GM19239 (cell line): ENCODE measurements at places on chromosomes 4 and X.

DNA sequence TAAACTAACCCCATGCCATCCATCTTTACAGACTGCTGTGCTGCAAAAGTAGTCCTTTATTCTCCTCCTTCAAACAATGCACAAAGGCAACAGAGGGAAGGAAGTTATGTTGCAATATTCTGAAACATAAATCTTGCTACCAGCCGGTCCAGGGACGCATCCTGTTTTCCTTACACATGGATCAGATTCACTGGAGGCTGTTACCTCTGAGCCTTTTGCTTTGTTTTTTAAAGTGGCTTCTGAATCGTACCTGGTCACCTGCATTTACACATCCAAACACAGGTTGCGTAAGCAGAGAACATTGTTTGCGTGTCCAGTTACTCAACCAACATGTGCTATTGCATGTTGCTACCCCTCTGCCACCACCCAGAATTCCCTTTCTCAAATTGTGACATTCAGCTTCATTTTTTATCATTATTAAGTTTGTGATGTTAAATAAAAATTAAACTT lies 8.8 kb downstream of the PPARGC1A start:
- no peak for DNase-seq

- DNase-seq: no peak
These were observed 434.2 kb downstream of the PPARGC1A start for GRCh38 chr4:23455456-23456158.

GRCh38 chr4:89000844-89001360 lies 56.1 kb downstream of the FAM13A start:
- no peak for DNase-seq

GRCh38 chrX:36957425-36958328 lies 50.5 kb upstream of the FAM47C start:
- no peak for DNase-seq

- DNase-seq: no peak
These were observed 64.1 kb upstream of the UXT start for GRCh38 chrX:47723083-47723482.

DNA sequence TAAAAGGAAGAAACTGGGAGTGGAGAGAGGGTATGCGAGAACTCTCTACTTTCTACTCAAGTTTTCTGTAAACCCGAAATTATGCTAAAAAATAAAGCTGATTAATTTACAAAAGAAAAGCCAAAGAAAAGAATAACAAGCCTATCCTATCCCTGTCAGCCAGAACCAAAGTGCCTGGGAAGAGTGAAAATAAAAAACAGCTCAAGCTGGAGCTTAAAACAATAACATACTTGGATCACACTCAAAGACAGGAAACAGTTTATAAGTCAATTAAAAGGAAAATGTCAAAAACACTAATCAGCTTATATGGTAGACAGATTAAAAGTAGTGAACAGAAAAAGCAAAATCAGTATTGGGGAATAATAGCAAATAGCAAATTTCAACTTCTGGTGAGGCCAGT lies 139.4 kb downstream of the FRYL start:
- no peak for DNase-seq

GRCh38 chr4:183407128-183407585 lies 37.3 kb upstream of the CDKN2AIP start:
- peak; percentile 82 for DNase-seq

GRCh38 chr4:165331823-165332222 lies 4.4 kb downstream of the MSMO1 start:
- DNase-seq: no peak

DNA sequence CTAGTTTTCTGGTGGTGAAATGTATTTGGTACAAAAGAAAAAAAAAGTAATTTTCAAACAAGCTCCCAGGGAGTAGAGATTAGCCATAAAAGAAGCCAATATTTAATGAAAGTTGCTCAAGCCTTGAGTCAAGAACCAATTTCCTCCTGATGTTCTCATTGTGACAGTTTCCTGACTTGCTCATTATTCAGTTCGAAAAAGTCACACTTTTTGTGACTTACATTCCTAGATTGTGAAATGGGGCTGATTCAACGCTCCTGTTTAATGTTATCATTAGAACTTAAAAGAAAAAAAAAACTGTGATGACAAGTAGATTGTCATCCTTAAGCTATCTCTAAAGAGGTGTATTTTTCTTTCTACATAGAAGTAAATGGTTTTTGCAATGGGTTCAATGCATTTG lies 122.6 kb upstream of the BMPR1B start:
- DNase-seq: no peak

DNA sequence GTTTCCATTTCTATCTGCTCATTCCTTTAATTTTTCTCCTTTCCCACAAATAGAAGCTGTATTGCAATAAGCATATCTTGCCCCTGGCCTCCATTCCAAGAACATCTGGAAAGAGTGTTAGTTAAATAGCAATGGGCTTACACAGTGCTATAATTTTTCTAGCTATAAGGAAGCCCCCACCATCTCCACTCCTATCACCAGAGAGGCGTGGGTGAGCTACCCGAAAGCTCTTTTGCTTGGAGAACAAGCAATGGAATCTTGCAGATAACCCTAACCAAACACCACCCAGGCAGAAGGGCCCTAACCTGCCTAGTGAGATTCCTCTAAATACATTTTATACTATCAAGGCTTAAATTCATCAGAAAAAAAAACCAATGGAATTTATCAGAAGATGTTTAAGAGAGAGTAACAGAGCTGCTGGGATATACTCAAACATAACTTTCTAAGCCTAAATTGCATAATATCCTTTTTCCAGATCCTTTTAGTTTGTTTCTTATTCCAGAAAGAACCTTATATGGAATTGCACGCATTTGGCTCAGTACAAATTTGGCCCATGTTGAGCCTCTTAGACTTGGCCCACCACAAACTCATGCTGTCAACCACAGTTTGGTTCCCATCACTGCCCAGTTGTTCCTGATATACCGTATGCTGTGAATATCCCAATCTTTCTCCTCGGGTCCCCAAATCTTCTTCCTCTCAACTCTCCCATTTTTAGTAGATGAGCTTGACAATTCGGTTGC lies 91.6 kb upstream of the PLAC1 start:
- no peak for DNase-seq

DNA sequence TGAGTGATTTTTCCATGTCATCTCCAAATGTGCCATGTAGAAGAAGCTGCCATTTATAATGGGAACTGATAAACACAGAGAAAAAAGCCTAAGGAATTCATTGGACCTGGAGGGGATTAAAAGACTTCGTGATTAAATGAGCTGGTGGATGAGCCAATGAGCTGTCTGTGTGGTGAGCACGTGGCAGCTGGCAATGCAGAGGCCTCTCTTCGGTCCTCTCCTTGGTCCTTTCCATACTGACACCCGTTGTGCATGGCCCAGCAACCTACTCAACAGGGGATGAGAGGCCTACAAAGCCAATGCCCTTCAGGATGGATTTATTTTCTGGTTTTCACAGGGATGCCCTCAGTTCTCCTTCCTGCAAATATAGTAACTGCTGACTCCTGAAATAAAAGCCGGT lies 87.7 kb upstream of the STS start:
- DNase-seq: no peak

DNA sequence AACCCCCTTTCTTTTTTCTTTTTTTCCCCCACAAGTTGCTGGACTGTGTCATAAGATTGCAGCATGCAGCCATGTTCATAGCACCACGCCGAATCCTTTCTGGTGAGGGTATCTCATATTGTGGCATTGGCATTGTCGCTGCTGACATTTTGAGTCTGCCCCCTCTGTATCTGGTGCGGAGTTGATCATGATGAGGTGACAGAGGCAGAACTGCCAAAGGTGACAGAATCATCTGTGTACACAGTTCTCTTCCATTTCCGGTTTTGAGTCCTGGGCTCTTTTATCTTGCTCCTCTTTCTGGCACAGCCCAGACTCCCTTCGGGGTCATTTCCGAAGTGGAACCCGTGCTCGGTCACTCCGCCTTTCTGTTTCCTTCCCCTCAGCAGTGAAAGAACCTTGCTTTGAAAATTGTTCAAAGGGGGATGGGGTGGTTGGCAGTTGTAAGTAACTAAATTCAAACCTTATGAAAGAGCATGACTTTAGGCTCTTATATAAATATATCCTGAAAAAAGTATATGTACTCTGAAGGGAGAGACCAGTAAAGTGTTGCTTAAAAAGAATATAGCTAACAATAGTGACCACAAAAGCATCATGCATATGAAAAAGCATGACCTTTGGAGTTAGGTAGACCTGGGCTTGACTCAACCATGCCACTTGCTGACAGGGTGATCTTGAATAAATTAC lies 55.0 kb upstream of the BMP2K start:
- peak; percentile 38 for DNase-seq

DNA sequence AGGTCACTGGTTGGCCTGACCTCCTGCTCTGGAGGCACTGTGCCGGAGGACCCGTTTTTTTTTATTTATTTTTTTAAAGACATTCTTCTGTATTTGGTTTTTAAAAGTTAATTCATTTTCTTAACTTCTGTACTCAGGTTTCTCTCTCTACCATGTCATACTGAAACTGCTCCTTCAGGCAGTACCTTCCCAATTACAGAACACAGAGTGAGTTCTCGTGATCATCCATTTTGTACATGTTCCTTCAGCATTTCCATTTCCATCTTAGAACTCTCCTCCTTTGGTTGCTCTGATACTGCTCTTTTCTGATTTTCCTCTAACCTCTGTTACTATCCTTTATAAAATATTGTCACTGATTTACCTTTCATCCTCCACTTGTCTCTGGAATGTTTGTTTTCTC lies 17.9 kb downstream of the UBE2K start:
- DNase-seq: no peak

DNA sequence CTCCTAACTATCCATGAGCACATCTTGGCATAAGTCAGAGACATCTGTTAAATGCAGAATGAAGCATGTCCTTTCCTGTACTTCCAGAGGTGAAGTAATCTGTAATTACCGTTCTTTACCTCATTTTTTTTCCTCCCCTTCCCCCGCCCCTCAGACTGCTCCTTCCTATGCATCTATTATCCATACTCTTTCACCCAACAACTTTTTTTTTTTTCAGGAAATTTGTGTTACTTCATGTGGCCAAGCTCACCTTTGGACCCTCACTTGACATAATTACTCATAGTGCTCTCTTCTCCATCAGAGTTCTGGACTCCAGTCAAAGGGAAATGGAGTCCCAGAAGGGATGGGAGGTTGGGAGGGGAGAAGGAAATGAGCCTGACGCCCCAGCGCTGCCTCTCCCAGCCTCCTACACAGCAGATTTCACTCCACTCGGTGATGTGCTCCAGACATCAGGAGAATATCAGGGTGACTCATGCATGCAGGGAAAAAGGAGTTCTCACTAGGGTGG lies 568.8 kb downstream of the STIM2 start:
- no peak for DNase-seq

DNA sequence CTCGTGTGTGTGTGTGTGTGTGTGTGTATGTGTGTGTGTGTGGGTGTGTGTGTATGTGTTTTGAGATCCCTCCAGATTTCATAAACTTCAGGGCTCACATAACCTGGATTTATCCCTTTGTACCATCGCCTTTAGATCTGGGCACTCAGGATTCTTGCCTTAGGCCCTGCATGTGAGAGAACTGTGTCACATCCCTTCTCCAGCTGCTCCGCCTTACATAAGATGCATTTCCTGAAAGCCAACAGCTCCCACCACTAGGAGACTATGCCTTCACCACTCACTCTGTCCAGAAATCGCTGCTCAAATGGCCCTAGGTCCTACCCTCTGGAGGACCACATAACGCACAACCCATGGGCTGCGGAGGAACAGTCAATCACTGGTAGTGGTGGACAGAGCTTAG lies 348.8 kb downstream of the CCSER1 start:
- no peak for DNase-seq

DNA sequence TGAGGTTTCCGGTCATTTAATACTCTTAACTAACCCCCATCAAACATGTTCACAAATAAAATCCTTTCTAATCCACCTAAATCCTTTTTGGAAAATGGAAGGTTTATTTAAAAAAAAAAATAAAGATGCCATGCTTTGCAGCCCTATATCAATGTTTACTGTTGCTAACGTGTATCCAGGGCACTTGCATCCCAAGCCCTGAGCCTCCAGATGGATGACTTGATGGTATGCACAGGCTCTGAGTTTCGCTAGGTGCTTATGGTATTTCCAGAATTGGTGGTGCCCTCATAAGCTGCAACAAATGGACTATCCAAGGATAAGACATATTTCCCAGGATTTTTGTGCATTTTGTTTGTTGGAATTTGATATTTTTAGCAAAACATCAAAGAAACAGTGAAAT lies 257.7 kb downstream of the PRDM5 start:
- no peak for DNase-seq

GRCh38 chrX:110167952-110168451 lies 149.9 kb downstream of the AMMECR1 start:
- DNase-seq: no peak

GRCh38 chr4:100986360-100986868 lies 360.9 kb downstream of the PPP3CA start:
- no peak for DNase-seq

- no peak for DNase-seq
These were observed 622.5 kb downstream of the ANKRD50 start for GRCh38 chr4:124090021-124090420.

- DNase-seq: no peak
These were observed 46.9 kb upstream of the SYTL5 start for GRCh38 chrX:37959212-37960021.

DNA sequence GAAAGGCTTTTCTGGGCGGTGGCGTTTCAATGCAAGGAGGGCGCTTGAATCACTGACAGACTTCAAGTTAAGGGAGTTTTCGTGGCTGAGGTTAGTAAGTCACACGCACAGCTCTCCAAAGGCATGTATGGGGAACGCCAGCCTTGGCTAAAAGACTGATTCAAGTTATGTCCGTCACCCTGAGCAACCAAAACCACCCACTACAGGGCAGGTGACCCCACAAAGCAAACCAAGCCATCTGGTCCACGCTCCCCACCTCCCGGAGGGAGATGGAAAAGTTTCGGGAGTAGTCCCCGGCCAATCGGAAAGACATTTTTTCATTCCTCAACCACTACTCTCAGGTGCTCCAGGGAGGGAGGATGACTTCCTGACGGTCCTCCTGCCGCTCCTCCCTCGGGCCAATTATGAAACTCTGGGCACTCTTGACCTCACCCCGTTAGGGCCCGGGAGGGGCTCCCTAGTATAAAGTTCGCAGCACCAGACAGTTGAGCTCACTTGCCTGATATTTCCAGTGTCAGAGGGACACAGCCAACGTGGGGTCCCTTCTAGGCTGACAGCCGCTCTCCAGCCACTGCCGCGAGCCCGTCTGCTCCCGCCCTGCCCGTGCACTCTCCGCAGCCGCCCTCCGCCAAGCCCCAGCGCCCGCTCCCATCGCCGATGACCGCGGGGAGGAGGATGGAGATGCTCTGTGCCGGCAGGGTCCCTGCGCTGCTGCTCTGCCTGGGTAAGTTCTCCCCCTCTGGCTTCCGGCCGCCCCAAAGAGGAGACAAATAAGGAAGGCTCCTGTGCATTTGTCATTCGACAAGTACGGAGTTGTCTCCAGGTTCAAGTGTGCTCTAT lies at the start of gene EREG:
TSS of gene EREG (plus strand) at position 494 of the 840 bp plus-strand sequence. CDS start at position 658, 164 bp downstream.
- no peak for DNase-seq

- DNase-seq: no peak
These were observed 15.4 kb upstream of the AFP start for GRCh38 chr4:73420615-73421014.

- DNase-seq: no peak
These were observed 26.2 kb downstream of the MTM1 start for GRCh38 chrX:150594584-150594983.
